ENCODE measurements at places on chromosomes 11 and 22.
A peak's percentile ranks its signal among the peaks of the same experiment; 100 is the strongest.

DNA sequence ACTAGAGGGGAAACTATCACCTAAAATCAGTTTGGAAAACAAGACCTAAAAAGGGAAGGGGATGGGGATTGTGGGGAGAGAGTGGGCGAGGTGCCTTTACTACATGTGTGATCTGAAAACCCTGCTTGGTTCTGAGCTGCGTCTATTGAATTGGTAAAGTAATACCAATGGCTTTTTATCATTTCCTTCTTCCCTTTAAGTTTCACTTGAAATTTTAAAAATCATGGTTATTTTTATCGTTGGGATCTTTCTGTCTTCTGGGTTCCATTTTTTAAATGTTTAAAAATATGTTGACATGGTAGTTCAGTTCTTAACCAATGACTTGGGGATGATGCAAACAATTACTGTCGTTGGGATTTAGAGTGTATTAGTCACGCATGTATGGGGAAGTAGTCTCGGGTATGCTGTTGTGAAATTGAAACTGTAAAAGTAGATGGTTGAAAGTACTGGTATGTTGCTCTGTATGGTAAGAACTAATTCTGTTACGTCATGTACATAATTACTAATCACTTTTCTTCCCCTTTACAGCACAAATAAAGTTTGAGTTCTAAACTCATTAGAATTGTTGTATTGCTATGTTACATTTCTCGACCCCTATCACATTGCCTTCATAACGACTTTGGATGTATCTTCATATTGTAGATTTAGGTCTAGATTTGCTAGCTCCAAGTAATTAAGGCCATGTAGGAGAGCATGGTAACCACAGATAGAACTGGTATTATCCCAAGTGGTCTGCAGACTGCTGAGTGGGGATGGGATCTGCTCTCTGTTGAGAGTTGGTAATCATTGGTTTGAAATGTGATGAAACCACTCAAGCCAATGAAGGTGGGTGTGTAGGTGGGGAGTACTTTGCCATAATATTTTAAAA, 3.6 kb downstream of the NEAT1 start:
- DNase-seq = peak; percentile 90

DNA sequence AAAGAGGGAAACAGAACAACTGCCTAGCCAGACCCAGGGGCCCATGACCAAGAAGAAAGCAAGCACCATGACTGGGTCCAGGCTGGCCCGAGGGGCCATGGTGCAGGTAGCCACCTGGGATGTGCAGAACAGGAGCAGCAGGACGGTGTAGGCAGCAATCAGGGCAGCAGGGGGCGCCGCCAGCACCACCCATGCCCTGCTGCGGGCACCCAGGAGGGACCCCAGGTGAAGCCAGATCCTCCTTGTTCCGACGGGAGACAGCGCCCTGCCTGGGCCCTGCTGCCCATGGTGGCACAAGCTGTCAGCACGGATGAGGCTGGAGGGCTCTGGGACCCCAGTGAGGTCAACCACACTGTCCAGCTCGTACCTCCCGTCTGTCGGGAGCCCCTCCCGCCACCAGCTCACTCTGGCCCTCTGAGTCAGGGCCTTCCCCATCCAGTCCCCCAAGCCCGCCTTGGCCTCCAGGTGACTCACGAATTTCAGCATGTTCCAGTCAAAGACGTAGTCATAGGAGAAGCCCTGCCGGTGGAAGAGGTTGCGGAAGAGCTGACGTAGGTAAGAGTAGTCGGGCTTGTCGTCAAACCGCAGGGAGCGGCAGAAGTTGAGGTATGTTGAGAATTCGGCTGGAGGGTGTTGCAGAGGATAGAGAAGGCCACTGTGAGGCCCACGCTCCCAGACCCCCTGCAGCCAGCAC, 18.8 kb downstream of the CSNK1E start:
- DNase-seq = peak; percentile 100

DNA sequence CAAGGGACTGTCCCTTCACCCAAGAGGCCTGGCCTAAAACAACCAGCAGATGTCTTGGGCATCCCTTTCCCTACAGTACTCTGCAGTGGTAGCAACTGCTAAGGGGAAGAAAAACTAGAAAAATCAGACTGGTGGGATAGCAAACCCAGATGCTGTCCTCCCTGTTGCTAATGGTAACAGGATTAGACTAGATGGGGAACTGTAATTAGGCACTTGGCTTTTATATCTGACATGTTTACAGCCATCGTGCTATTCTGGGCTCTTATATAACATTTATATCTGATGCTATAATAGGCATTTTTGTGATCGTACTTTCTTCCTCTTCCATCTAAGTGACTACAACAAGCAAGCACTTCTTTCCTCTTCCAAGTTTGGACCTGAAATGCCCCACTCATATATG, 316.7 kb downstream of the DLG2 start:
- DNase-seq = no peak

- no peak for DNase-seq
These were observed at the start of gene THY1 for GRCh38 chr11:119422809-119423508. THY1 (minus strand) TSS chr11:119423172; CDS start chr11:119420905, 2,267 bp downstream.

- DNase-seq = no peak
These were observed 68.1 kb upstream of the LMO2 start for GRCh38 chr11:33959855-33960400.

DNA sequence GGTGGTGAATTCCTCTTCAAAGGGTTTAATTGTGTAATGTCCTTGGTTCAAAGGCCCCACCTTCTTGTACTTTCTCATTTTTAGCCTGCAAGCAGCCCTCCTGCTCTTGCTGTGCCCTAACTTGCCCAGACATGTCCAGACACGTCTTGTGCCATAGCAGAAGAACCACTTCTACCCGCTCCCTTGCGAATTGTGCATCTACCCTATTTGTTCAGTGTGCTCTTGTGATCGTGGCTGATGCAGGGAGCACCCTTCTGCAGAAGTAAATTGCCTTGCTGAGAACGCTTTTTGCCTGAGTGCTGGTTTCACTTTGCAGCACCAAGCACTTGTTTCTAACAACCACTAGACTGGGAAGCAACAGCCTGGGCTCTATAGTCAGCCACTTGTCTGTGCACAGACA, 249.4 kb downstream of the SBF2 start:
- DNase-seq = peak; percentile 33

DNA sequence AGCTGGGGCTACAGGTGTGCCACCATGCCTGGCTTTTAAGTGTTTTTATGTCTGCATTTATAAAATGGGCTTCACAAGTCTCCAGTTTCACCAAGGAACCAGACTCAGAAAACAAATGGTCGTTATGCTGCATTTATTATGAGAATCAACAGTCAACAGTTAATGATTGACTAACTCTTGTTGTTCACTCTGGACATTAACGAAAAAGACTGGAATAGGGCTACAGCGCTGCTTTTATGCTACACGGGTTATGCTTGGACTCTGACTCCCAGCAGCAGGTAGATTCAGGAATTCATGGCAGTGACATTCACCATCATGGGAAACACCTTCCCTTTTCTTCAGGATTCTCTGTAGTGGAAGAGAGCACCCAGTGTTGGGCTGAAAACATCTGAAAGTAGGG, 44.4 kb upstream of the CHKA start:
- no peak for DNase-seq

GRCh38 chr22:48485149-48486133, 1342.2 kb downstream of the BRD1 start:
- no peak for DNase-seq

- no peak for DNase-seq
These were observed 50.7 kb upstream of the ARHGAP32 start for GRCh38 chr11:129242855-129243254.

DNA sequence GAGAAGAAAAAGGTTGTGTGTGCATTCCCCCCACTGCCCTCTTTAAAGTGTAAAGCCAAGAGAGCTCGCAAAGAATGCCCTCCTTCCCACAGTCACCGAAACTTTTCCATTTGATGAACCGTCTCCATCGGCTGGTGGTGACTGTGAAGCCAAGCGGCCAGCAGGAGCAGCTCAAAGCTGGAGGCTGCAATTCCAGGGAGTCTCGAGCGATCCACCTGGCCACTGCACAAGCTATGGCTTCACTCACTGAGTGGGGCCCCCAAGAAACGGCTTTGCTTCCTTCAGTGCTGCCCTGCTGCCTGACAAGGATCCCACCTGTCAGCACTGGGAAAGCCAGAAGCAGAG, 117.7 kb downstream of the ABTB2 start:
- no peak for DNase-seq

- peak; percentile 74 for DNase-seq
These were observed 156.4 kb upstream of the NARS2 start for GRCh38 chr11:78731027-78731426.

GRCh38 chr11:87463486-87464102, 425.9 kb downstream of the TMEM135 start:
- no peak for DNase-seq

DNA sequence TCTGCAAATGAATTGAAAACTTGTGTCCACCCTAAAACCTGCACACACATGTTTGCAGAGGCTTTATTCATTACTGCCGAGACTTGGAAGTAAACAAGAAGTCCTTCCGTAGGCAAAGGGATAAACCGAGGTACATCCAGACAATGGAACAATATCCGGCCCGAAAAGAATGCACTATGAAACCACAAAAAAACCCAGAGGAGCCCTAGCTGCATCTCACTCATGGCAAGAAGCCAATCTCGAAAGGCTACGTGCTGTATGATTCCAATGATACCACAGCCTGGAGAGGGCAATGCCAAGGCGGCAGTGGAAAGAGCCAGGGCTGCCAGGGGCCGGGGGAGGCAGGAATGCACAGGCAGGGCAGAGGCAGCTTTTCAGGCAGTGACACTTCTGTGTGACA, 3.2 kb upstream of the MRPL23 start:
- DNase-seq = peak; percentile 55

- DNase-seq = no peak
These were observed 43.3 kb downstream of the PDGFD start for GRCh38 chr11:104120493-104121137.

Data from amniotic epithelial cell (primary cell).